Peyer's patch (tissue), 4 donors: ENCODE measurements at places on chromosomes 13 and 19.

DNA sequence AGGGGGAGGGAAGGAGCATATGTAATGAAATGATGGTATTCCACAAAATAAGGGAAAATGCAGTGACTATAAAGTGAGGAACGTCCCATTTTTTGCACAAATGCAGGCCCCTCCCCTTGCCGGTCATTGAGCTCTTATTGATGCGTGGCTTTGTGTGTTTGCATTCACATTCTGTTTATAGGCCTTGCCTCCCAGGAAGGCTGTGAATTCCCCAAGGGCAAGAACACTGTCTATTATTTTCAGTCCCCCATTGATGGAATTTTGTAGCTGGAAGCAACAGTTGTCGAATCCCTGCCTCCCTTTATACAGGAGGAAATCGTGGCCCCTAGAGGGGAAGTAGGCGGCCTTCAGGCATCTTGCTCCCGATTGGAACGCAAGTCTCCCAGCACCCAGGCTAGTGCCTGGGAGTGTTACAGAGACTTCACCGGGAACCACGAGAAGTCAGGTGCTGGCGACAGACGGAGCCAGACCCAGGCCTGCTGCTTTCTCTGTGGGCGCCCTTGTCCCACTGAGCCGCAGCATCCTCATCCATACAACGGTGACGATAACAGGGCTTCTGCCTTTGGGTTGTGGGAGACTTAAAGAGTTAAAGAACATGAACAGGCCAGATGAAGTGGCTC lies 6.9 kb downstream of the SBSN start:
- DNase-seq: no peak
- no peak overlapping the region for H3K27ac ChIP-seq
- no peaks in the 10 kb centered on the region for H3K36me3 ChIP-seq
- H3K4me3 ChIP-seq: no peak overlapping the region

DNA sequence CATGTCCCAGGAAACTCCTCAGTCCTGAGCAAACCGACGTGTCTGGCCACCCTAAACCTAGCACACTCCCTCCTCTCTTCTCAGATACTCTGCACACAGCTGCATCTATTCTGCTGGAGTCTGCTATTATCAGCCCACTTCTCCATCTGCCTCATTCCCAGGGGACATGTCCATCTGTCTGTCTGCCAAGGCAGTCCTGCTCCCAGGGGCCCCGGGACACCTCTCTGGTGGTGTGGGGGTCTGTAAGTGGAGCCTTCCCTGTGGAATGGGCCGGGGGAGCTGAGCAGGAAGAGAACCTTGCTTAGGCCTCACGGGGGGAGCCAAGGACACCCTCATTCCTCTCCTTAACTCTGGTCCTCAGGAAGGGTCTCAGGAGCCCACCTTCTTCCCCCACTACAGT lies 72.7 kb downstream of the ERICH6B start:
- no peaks in the 10 kb centered on the region for H3K4me1 ChIP-seq
- DNase-seq: no peak
- H3K36me3 ChIP-seq: no peaks in the 10 kb centered on the region
- H3K4me3 ChIP-seq: no peak overlapping the region
- H3K27ac ChIP-seq: no peak overlapping the region

DNA sequence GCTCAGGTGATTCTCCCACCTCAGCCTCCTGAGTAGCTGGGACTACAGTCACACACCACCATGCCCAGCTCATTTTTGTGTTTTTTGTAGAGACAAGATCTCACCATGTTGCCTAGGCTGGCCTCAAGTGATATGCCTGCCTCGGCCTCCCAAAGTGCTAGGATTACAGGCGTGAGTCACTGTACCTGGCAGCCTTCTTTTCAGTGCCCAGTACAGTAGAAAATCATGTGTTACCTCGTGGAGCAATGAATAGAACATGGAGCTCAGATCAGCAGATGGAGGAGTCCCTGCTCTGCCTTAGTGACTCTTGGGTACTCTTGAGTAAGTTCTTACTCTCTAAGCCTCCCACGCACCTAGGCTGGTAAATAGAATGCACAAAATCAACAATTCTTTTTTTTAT lies 44.7 kb downstream of the THSD1 start:
- H3K27me3 ChIP-seq: no peaks in the 10 kb centered on the region
- H3K4me3 ChIP-seq: no peak overlapping the region
- no peaks in the 10 kb centered on the region for H3K36me3 ChIP-seq
- H3K4me1 ChIP-seq: no peaks in the 10 kb centered on the region
- DNase-seq: no peak

GRCh38 chr13:71021825-71022422 lies 845.1 kb downstream of the DACH1 start:
- no peaks in the 10 kb centered on the region for H3K4me1 ChIP-seq
- H3K27ac ChIP-seq: no peak overlapping the region
- DNase-seq: no peak
- no peak overlapping the region for H3K4me3 ChIP-seq
- no peaks in the 10 kb centered on the region for H3K36me3 ChIP-seq
- no peaks in the 10 kb centered on the region for H3K27me3 ChIP-seq

DNA sequence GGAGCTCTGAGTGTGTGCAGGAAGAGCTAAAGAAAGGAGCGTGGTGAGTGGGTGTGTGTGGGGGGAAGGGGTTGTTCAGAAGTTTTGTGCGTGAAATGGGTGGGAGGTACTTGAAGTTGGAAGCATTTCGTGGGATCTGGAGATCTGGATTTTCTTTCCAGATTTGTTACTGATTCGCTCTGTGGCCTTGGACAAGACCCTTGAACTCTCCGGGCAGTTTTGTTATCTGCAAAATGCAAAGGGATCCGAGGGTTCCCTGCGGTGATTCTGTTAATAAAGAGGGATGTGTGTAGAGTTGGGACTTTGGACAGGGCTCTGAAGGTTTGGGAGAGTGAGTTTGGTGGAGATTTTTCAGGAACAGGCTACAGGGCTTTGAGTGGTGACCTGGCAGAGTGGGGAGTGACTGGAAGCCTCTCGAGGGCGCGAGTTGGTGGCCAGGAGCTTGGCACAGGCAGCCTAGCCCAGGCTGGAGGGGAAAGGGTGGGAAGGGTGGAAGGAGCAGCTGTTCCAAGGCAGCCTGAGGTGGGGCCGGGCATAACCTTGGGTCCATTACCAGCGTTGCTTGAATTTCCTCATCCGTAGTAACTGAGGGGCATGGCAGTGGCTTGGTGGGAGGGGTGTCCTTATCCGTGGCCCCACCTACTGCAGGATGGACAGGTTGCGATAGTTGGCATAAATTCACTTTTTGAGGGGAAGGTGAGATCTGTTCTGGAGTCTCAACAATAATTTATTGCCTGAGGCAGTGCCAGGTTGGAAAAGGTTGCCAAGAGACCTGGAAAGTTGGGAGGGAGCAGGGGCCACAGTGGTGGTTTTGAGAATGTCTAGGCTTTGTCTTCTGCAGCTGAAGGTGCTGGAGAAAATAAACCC lies 2.1 kb downstream of the ACTN4 start:
- no peaks in the 10 kb centered on the region for H3K27me3 ChIP-seq
- H3K4me1 ChIP-seq: peaks cover 62% of the 10 kb centered on the region
- DNase-seq: peak; percentile 85
- H3K4me3 ChIP-seq: peak overlapping the region; percentile 88

- no peak overlapping the region for H3K4me3 ChIP-seq
- DNase-seq: no peak
- no peaks in the 10 kb centered on the region for H3K36me3 ChIP-seq
- H3K27ac ChIP-seq: no peak overlapping the region
Observed at GRCh38 chr19:8641908-8642547, 11.6 kb downstream of the NFILZ start.

- H3K27me3 ChIP-seq: no peaks in the 10 kb centered on the region
- H3K27ac ChIP-seq: no peak overlapping the region
- H3K4me1 ChIP-seq: no peaks in the 10 kb centered on the region
- DNase-seq: no peak
- H3K4me3 ChIP-seq: no peak overlapping the region
Observed at GRCh38 chr13:34617473-34618083, 324.5 kb upstream of the NBEA start.

DNA sequence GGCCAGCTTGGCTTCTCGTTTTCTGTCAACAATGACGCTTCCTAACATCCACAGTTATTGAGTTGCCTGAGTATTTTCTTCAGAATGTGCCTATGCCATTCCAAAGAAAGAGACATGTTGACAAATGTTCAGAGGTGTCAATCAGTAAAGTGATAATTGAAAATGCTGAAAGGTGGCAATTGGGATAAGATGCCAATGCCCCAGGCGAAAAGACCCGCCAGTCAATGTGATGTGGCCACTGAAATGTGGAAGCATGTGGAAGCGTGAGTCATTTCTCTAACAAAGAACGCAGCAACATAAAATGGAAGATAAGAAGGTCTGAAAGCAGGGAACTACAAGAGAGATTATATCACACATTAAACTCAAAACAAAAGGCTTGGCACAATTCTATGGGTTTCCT lies 882.2 kb upstream of the SLC10A2 start:
- H3K27ac ChIP-seq: no peak overlapping the region
- H3K4me1 ChIP-seq: no peaks in the 10 kb centered on the region
- no peak for DNase-seq
- no peaks in the 10 kb centered on the region for H3K27me3 ChIP-seq
- no peak overlapping the region for H3K4me3 ChIP-seq
